ENCODE measurements at places on chromosomes 4 and X.

DNA sequence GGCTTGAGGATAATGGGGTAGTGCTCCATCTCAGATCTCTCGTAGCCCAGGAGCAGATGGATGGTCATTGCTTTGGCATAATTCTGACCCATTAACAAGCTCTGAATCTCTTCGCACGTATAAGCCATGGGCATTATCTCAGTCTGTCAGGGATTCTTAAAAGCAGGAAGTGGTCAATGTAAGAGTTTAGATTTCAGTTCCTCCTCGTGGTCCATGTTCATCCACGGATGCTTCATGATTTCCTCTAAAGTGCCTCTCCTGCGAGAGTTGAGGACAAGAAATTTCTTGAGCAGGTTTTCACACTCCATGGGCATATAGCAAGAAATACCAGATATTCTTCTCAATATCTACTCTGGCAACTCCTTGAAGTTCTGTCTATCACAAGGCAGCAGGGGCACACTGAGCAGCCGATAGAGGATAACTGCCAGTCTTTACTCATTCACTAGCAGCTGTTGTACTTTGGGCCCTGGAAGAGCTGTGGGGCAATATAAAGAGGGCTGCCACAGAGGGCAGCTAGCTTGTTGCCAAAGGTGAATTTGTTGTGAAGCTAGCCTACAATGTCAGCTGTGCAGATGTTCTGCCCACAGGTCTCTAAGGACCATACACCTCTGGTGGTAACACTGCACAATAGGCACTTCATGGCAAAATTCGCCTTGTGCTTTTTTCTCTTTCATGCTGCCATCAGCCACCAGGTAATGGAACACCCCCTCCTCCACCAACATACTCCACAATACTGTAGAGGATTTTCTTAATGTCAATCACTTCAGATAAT is 52.0 kb upstream of the WDR17 start:
- DNase-seq = no peak

DNA sequence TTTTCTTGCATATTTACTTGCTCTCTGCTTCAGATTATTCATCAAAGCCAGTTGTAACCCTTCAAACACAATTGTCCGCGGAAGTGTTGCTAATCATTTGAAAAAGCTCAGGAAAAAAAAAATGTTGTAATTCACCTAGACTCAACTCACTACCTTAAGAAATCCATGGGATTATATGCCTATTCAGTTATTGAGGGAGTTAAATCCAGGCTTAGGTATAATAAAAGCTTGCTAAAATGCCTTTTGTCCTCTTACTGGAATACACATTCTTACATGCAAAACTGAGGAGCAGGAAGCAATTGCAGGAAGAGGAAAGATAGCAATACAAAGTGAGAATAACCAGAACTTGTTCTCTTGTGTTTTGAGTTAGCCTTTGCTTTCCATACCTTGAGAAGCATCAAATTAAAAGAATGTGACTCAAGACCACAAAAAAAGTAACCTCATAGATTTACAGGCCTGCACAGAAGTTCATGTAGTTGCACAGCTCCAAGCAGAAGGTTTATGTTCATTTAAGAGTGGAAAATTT is 91.4 kb upstream of the FAM241A start:
- no peak for DNase-seq

- no peak for DNase-seq
These were observed 264.3 kb upstream of the AGTR2 start for GRCh38 chrX:115906276-115906675.

- no peak for DNase-seq
These were observed 295.3 kb upstream of the CTSO start for GRCh38 chr4:156248917-156249316.

DNA sequence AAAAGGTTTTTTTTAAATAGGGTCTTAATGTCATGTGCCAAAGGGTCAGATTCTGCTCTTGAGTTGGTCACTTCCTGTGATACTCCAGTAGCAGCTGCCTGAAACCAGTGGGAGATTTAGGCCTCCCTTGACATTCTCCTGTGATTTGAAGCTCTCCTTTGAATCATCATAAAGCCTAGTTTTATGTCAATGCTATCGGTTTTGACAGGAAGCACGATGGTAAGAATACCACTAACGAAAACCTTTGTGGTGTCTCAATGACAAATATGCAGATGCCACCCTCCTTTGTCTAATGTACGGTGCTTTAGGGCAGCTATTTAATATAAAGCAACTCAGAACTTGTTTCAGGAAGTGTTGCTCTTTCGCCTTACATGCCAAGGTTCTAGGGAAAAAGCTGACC is 44.2 kb downstream of the CCNI start:
- DNase-seq = no peak

GRCh38 chrX:55919367-55920221 is 202.0 kb downstream of the RRAGB start:
- DNase-seq = no peak

GRCh38 chrX:102720237-102721168 is at the start of gene GPRASP3:
Gene GPRASP3 (plus strand): TSS chrX:102720743. CDS start chrX:102748996, 28,253 bp downstream.
- peak; percentile 65 for DNase-seq

- no peak for DNase-seq
These were observed 7.3 kb downstream of the CACNA1F start for GRCh38 chrX:49225858-49226257.

DNA sequence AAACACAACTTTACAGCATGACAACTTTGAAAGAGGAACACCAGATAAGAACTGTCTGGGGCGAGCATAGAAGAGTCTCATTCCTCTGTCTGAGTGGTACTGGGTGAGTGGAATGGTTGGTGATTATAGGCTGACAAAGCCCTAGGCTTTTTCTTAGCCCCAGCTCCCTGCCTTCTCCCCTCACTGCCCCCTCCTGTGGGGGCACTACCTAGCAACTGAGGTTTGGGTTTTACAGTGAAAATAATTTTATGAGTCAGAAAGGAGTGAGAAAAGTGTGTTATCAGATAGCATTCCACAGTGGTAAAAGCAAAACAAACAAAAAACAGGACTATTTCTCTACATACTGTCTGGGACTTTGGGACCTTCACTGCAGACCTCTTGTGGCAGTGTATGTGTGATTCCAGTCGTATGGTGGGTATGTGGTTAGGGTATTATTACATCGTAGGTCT is 10.5 kb upstream of the TMEM165 start:
- DNase-seq = no peak

DNA sequence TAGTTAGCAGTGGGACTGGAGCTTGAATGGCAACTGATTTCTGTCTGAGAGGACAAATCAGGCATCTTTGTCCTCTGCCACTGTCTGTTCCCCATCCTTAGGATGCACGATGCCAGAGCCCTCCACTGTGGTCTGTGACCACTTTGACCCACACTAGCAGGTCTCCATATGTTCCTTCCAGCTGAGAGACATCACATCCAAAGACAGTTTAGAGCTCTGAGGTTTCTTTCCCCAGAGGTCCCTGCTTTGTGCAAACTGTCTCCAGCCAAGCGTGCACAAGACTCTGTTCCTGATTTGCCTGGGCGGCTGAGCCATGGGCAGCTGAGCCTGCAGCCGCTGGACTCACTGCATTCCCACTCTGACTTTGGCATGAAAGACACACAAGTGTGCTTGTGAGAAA is 98.0 kb downstream of the PTTG2 start:
- no peak for DNase-seq

DNA sequence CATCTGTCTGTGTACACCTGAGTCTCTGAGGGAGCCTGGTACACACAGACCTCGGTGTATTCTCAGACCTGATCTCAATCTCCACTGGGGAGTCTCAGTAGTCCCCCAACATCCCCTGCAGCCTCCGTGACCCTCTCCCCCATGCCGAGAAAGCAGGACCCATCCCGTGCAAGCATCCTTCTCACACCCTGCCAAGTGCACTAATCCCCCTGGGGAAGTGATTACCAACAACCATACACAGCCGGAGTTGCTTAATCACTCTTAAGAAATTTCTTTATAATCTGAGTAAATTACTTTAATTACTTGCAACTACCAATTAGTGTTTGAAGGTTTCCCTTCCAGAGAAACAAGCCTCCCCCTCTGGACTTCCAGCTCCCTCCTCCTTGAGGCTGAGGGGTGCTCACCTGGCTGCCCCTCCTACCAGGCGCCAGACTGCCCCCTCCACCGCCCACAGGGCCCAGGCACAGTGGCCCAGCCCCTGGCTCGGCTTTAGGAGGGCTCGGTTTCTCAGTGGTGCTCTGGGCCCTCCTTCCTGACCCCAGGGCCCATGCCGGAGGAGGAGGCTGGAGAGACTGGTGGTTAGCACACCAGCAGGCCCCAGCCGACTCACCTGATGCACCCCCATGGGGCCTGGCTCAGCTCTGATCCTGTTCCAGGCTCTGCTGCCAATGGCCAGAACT is 43.8 kb downstream of the PJA1 start:
- no peak for DNase-seq

- DNase-seq = peak; percentile 36
These were observed 914.2 kb upstream of the PCDH7 start for GRCh38 chr4:29805916-29806480.

GRCh38 chr4:121648516-121648915 is 48.3 kb downstream of the ANXA5 start:
- no peak for DNase-seq

DNA sequence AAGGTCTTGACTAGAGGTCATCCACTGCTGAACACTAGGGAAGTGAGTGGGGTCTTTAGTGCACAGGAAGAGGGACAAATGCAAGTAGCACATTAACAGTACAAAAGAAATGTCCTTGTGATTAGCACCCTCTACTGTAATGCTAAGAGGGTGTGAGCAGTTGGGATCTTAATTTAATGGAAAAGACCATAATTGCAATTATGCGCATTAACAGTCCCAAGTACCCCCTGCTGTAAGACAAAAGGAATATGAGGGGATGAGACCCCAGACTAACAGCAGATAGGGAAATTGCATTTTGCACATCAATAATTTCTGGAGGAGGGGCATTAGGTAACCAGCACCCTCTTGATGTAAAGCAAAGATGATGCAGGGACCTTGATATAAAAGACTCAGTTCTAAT is 285.0 kb downstream of the CHIC1 start:
- DNase-seq = no peak

DNA sequence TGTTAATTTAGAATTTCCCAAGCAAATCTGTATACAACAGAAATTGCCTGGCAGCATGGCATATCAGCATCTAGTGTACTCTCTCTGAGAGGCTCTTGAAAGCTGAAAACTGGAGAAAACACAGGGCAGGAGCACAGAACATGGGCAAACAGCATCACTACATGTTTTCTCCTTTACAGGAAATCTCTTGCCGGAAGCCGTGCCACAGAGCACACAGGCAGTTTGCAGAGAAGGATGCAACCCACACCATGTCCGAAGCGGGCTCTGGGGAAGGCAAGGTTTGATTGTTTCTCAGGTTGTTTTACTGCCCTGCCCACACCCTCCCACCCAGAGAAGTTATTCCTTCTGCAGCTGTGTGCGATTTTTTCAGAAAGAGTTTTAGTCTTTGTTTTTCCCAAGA is 41.1 kb upstream of the FAM9C start:
- DNase-seq = no peak

DNA sequence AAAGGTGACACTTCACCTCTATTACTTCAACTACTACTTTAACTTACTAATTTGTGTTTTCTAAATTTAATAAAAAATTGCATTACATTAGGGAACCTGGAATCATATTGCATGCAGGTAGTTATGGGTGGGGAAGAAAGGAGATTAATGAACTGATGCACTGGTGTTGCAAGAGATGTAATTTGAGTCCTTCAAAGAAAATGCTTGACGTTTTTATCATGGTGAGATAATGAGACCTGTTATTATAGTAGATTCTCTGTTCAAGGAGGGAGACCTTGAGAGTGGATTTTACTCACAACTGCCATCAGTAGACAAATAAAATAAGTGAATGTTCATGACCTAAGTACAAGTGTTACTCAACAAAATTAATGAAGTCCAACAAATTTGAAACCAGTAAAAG is 26.4 kb upstream of the MED14 start:
- DNase-seq = peak; percentile 46

GRCh38 chrX:50093625-50094024 is 107.2 kb downstream of the AKAP4 start:
- DNase-seq = no peak

DNA sequence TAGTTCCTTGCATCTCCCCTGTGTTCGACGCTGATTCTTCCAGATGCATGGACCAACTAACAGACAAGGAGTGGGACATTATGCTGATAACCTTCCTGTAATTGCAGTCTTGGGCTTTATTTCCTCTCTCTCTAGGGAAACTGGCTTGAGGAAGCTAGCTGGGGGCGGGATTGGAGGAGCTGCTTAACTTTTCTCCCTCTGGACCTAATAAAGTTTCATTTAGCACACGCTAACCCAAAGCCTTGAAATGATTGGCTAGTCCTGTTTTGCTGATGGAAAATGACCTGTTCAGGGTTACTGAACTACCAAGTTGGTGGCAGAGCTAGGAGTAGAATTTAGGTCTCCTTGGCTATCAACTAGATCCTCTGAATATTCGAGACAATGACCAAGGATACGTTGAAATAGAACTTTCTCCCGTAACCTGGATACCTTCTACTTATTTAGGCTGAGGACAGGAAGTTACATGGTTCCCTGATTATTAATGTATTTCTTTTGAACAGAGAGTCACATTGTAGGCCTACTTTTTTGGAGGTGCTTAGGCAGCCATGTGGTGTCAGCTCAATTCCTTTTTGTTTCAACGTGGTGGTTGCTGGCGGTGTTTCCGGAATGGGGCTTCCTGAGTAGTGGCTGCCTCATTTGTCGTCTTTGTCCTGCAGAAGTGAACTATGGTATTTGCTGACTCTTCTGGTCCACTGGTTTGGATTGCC is 2.0 kb downstream of the PGK1 start:
- DNase-seq = no peak

DNA sequence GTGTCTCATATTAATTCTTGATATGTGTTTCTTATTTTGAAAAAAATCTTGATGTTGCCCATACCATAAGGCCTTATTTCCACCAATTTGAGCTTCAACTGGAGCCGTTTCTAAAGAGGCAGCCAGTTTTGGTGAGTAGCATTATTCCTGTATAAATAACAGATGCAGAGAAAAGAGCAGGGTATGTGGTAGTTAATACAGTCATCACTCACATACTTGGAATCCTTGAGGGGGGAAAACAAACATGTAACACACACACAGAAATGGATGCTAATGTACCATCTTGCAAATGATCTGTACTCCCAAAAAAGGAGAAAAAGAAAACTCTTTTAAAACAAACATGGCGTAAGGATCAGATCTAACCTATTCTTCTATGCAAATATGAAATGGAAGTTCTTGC is 389.7 kb downstream of the GPM6A start:
- no peak for DNase-seq
